ENCODE measurements at places on chromosomes 2 and 18. TPM values are rescaled to one million over a fixed set of nuclear protein-coding genes. Genes with fewer than 3 reads are reported as not detected.

Gene TRIM43
- 0.62 TPM for polyA plus RNA-seq

Gene GAREM1
- polyA plus RNA-seq, result 39.6 TPM

- DNase-seq, result no peak
Observed at GRCh38 chr2:14560716-14561115, 71.8 kb upstream of the LRATD1 start.

- DNase-seq, result no peak
Observed at GRCh38 chr2:5020116-5020875, 671.9 kb upstream of the SOX11 start.

DNA sequence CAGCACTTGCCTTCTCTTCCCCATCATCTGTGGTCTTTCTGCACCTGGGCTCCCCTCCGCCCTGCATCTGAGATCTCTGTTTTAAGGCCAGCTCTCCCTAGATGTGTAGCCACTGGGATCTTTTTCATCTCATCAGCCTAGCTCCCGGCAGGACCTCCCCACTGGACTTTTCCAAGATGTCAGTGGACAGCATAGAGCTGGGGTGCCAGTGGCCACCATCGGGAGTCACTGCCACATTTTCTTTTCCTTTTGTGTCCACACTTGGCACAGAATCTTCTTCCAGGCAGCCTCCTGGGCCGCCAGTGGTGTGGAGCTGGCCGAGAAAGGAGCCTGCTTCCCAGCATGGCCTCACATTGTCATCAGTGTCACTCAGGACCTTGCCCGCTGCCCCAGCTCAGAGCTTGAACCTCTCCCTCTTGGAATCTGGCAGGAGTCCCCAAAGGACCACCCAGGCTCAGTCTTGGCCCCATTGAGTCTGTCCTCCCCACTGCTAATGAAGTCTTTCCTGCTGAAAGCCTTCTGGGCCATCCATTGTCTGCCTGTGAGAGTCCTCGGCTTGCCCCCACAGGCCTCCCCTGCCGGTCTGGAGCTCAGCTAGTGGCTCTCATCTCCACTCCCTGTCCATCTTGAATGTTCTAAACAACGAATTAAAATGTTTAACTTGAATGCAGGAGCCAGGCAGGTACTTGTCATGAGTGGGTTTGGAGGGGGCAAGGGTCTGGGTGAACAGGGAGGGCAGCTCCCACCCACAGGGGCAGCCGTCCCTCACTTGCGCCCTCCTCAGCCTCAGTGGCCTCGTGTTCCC lies 324.4 kb downstream of the GBX2 start:
- no peak for DNase-seq

- no peak for DNase-seq
Observed at GRCh38 chr2:127675331-127676261, at the start of gene LIMS2. TSS of gene LIMS2 (minus strand) at chr2:127675530. CDS start at chr2:127675024, 506 bp downstream.

GRCh38 chr2:152445791-152446201 lies 110.8 kb downstream of the FMNL2 start:
- no peak for DNase-seq

DNA sequence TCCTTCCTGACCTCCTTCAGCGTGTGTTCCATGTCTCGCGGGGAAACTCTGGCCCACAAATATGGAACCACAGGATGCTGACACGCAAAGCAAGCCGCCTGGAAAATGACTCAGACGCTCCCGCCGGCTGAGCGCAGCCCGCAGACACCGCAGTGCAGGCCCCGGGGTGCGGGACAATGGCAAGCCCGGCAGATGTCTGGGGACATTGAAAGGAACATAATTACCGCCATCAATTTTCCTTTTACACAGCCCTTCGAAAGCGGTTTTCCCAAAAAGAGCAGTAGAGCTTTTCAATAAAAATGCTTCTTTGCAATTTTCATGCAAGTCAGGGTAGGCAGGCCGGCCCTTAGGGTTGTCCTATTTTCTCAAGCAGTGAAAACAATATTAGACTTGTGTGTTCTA lies 159.2 kb upstream of the SH3BP4 start:
- no peak for DNase-seq

GRCh38 chr2:206700156-206700555 lies 18.0 kb downstream of the DYTN start:
- no peak for DNase-seq

- DNase-seq, result no peak
Observed at GRCh38 chr2:190762566-190762965, 113.7 kb downstream of the NAB1 start.

DNA sequence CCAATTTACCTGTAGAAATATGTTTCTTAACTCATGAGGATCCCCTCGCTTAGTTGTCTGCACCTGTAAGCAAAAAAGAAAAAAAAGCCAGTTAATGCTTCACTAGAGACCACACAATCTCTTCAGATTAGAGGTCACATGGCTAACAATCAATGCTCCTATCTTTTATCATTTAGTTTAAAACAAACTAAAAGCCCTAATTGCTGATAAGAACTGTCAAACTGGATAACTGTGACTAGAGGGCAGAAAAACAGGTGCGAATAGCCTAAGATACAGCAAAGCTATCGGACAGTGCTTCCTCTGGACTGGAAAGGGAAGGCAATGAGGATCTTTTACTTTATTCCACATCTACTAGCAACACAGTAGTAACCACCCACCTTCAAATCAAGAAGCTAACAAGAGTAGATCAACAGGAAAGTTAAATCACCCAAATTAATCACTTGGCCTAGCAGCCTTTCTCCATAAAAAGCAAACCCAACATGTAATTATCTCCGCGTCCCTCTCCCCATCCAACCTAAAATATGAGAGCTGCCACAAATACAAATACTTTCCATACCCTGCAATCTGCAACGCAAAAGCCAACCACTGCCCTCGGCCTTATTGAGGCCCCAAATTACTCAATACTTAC lies 734 bp downstream of the SLC25A12 start:
- DNase-seq, result no peak

GRCh38 chr18:63187791-63188460 lies 131.6 kb downstream of the BCL2 start:
- no peak for DNase-seq

GRCh38 chr2:30448866-30449265 lies 1.8 kb downstream of the LCLAT1 start:
- no peak for DNase-seq

- DNase-seq, result no peak
Observed at GRCh38 chr2:19099181-19099580, 259.2 kb downstream of the OSR1 start.

- no peak for DNase-seq
Observed at GRCh38 chr2:238114851-238115660, 14.9 kb downstream of the ESPNL start.

GRCh38 chr18:2971741-2972552 lies 41.0 kb downstream of the LPIN2 start:
- no peak for DNase-seq

GRCh38 chr2:52571380-52572347 lies 1195.9 kb upstream of the CHAC2 start:
- DNase-seq, result no peak

GRCh38 chr18:32072321-32072720 lies 19.4 kb upstream of the RNF138 start:
- DNase-seq, result no peak

- DNase-seq, result no peak
Observed at GRCh38 chr2:195352581-195352980, 304.4 kb upstream of the SLC39A10 start.

DNA sequence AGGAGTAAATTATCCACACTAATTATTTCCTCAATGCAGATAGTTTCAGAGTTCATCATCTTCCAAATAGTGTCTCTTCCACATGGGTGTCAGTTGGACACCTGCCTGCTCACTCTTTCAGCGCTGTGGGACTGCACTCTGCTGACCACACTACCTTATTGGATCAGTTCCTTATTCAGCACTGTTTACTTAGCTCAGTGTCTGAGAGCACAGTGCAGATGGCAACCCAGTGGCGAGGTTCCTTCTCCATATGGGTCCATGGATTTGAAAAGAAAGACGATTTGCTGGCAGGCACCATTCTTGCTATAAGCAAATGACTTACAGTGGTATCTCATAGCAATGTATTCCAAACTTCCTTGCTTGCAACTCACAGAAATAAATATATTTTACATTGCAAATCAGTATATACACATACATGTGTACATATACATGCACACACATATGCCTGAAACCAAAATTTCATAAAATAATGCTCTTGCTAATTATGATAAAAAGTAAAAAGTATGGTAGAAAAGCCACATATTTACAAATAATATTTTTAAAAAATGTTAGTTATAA lies 354.8 kb downstream of the INSIG2 start:
- no peak for DNase-seq

DNA sequence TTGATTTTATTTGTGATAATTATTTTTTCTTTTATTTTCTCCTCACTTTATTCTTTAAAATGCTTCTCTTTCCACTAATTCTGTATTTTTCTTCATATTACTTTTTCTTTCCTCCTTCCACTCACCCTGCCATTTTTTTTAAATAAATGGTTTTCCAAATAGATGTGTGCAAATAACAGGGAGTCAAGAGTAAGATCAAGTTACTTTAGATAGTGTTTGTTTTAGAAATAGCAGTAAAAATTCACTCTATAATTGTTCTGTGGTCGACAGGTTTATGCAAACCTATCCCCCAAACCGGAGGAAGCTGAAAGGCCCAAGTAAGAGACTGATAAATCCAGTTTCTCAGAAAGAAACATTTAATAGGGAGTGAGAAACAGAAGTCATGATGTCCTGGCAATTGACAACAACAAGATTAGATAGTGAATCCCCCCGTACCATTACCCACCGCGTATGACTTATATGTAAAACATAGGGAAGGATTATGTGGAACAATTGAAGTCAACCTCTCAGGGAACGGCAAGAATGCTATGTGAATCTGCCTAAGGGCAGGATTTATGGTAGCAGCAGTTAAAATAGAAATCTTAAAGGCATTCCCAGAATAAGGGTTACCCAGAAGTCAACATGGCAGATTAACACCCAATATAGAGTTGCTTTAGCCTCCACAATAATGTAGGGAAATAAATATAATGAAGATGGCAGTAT lies 75.5 kb downstream of the KYNU start:
- no peak for DNase-seq

Data from left kidney (tissue), 8 donors.